PC-3 (cell line): ENCODE measurements at places on chromosomes 16 and 17. TPM values are rescaled to one million over a fixed set of nuclear protein-coding genes. Genes with fewer than 3 reads are reported as not detected.
A peak's percentile ranks its signal among the peaks of the same experiment; 100 is the strongest.

The MT1G gene
- not detected in 2 replicates for total RNA-seq

The CCL16 gene
- not detected in 2 replicates for total RNA-seq

DNA sequence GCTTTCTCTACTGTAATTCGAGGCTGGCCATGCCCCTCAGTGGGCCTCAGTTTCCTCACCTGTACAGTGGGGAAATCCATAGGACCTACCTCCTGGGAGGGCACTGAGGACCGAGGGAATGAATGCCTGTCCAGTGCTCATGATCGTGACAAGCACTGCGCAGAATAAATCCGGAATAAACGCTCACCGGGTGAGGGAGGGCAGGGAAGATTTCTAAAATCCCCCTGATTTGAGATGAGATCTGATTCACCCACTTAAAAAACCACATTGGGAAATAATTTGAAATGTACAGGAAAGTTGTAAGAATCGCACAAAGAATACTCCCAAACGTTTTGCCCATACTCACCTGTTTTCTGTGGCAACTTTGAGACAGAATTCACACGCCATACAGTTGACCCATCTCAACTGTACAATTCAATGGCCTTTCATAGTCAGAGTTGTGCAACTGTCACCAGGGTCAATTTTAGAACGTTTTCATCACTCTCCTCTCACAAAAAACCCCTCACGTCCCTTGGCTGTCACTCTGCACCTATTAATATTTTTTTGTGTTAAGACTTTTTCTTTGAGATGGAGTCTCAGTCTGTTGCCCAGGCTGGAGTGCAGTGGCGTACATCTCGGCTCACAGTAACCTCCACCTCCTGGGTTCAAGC, 49.8 kb downstream of the IRF8 start:
- no peak for DNase-seq
- no peak overlapping the region for H3K4me3 ChIP-seq
- no peaks in the 10 kb centered on the region for H3K36me3 ChIP-seq
- no peak overlapping the region for H3K27ac ChIP-seq
- H3K27me3 ChIP-seq = peaks cover 78% of the 10 kb centered on the region

- no peaks in the 10 kb centered on the region for H3K4me1 ChIP-seq
- no peak overlapping the region for H3K4me3 ChIP-seq
- no peak for DNase-seq
Observed at GRCh38 chr16:49578435-49579024, 204.9 kb downstream of the C16orf78 start.

GRCh38 chr17:17156107-17156506, 50.0 kb downstream of the PLD6 start:
- H3K4me1 ChIP-seq = peaks cover 59% of the 10 kb centered on the region
- peak; percentile 83 for DNase-seq
- H3K36me3 ChIP-seq = peaks cover 87% of the 10 kb centered on the region
- H3K27ac ChIP-seq = peak overlapping the region; percentile 97
- H3K27me3 ChIP-seq = no peaks in the 10 kb centered on the region
